ENCODE measurements at places on chromosomes 7 and 10.

DNA sequence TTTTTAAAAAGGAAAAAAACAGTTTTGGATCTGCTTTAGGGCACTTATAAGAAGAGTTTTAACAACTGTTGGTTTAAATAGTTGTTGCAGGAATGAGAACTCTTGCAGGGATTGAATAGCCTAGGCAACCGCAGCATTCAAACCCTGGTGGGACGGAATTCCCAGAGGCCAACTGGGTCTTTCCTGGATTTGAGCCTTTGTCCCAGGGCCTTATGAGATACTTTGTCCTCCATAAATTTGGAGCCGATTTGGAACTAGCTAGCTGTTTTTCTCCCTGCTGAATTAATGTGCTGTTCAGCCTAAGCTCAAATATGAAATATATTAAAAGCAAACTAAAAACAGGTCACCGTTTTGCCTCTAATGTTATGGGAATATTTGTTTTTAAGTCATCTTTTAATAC lies 109.6 kb downstream of the LRMDA start:
- DNase-seq: no peak

DNA sequence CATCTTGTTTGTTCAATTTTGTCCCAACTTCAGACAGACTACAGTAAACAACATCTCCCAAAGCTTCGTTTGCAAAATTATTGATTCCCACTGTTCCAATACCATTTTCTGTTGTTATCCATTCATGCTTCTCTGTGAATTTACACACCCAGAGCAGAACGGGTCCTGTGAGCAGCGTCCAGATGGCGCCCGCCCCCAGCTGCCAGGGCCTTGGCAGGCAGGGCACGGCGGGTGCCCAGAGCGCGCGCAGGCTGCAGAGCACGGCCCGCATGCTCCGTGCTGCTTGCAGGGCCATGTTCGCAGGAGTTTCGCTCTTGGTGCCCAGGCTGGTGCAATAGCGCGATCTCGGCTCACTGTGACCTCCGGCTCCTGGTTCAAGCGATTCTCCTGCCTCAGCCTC lies 32.5 kb upstream of the SEPTIN7 start:
- no peak for DNase-seq

DNA sequence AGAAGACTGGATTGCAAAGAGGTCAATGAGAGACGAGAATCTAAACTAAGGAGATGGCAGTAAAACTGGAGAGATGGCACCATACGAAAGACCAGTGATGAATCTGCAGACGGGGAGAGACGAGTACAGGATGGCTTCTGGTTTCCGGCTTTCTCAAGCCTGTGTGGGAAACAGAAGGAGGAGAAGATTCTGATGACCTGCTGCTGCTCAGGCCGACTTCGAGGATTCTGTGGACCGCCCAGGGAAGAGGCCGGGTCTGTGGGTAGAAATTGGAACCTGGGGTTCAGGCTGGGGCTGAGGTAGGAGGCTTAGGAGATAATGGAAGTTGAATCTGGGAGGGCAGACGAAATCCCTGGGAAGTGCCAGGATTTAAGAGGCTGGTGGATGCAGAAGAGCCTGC lies 48.6 kb downstream of the PARP12 start:
- no peak for DNase-seq

- no peak for DNase-seq
Observed at GRCh38 chr7:148115308-148115707, 475.3 kb upstream of the C7orf33 start.

DNA sequence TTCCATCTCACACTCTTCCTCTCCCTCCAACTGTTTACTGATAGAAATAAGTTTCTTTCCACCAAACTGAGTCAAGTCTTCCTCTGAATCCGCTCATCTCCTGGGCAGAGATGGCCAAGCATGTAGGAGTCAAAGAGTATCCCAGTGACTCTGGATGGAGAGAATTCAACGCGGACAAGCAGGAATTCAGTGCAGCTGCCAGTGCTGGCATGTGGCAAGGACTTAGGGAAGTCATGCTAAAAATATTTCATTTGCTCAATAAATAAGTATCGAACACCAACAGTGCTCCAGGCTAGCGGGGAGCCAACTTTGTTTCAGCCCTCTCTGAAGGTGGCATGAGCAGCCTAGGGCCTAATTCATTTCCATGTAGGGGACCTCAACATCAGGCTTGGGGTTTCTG lies 351.6 kb upstream of the ZMIZ1 start:
- no peak for DNase-seq

DNA sequence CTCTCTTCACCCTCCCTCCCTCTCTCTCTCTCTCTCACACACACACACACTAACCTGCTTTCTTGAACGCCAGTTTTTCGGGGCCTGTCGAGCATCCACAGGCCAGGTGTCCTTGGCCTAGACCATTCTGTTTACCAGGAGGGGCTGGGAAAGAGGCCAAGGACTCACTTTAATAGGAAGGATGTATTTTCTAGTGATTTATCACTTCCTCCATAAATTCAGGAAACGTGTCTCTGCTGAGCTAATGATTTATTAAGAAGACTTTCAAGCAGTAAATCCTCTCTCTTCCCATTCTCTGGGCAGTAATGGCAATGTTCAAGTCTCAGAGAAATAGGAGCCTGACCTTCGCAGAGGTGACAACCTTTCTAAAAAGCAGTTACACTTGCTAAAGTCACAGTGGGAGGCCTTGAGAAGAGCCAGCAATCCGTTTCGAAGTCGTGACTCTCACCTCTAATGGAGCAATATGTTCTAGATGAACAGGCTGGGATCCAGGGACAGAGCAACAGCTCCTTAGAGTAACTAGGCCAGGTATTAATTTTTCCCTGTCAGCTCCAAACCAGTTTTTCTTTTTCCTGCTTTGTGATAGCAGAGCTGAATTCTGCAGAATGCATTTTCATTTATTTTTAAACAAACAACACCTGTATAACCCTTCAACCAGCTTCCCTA lies 1357.5 kb upstream of the SORCS1 start:
- no peak for DNase-seq

DNA sequence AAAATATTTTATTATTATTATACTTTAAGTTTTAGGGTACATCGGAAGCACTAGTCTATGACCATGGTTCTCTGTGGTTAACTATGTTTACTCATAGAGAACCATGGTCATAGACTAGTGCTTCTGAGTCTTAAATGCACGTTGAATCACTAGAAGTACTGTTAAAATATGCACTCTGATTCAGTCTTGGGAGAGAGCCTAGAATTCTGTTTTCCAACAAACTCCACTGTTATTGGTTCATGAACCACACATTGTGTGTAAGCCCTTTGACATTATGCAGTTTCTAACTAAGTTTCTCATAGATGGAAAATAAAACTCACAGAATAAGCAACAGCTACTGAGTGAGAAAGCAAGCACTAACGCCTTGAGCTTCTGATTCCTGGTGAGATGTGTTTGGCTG lies 1120.6 kb downstream of the SORCS1 start:
- no peak for DNase-seq

DNA sequence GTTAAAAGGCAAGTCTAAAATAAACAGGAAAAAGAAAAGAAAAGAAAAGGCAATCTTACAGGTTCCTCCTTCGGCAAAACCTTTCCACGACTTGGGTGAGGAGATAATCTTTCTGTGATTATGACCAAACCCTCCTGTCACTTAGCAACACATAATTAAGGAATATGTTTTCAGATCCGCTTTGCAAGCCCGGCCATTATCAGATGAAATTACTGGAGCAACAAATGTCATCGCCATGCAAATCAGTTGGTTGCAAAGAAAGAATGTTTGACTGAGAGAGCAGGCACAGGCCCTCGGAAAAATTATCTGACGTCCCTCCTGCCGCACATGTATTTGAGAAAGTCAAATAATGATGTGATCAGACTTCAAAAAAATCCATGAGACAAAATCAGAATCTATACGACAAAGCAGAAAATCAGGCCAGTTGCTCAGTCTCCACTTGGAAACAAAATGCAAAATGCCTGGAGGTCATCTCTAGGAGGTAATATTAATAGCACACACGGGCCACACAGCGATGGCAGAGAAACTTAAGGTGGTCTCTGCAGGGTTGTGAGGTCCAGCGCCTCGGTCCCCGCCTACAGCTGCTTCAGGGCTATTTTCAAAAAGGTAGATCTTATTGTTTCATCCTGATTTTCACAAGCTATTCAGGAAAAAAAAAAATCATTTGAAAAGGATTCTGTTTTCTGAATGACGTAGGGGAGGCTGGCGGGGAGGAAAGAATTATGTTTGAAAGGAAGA lies 82.7 kb downstream of the ZRANB1 start:
- no peak for DNase-seq

GRCh38 chr7:29095631-29096445 lies 50.5 kb downstream of the CPVL start:
- DNase-seq: no peak

GRCh38 chr7:68155676-68156075 lies 1159.0 kb downstream of the TYW1 start:
- DNase-seq: no peak

DNA sequence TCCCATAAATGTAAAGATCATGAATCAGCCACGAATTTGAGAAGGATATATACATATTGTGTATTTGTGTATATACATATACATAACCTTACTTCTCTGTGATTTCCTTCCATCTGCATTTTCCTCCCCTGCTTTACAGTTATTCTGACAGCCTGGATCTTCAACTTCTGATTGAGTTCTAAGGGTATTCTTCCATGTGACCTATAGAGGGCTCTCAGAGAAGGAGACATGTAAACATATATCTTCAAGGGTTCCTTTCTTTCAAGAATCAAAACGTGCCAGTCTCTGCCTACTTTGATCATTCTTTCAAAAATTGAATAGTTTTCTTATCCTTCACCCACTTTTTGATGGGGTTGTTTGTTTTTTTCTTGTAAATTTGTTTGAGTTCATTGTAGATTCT lies 453.7 kb upstream of the POT1 start:
- no peak for DNase-seq

DNA sequence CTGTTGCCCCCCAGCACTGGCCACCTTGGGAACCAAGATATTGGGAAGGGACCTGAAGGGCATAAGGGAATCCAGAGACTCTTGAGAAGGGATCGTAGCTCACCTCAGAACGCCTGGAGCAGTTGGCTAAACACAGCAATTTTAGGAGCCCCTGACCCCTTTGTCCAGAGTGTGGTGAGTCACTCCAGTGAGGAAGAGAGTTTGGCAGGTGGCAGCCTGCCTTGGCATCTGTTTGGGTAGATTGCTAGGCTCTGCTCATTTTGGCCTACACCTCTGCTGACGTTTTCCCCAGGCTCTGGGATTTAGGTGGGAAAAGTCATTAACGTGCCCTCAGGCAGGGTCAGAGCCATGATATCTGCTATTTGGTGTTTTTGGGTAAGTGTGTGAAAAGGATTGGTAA lies 100.6 kb downstream of the GRB10 start:
- peak; percentile 81 for DNase-seq

GRCh38 chr7:24595671-24596418 lies 22.6 kb downstream of the PALS2 start:
- DNase-seq: no peak

- DNase-seq: no peak
Observed at GRCh38 chr10:31041011-31041410, 9.3 kb upstream of the ZNF438 start.

DNA sequence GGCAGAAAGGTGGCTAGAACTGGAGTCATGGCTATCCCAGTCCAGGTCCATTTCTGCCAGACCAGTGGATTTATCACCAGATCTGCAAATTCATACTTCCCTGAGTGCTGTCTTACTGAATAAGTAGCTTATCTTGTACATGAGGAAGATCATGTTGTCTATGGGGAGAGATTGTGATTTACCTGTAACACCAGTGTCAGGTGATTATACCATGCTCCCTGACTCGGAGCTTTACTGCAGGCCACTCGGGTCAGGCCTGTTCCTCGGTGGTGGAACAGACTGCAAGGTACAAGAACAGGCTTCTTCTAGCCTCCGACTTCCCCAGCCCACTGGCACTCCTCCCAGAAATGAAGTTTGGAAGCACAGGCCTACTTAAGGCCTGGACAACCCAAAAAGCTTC lies 42.6 kb upstream of the DLG5 start:
- no peak for DNase-seq

- DNase-seq: no peak
Observed at GRCh38 chr7:37312608-37313007, 136.1 kb downstream of the ELMO1 start.

DNA sequence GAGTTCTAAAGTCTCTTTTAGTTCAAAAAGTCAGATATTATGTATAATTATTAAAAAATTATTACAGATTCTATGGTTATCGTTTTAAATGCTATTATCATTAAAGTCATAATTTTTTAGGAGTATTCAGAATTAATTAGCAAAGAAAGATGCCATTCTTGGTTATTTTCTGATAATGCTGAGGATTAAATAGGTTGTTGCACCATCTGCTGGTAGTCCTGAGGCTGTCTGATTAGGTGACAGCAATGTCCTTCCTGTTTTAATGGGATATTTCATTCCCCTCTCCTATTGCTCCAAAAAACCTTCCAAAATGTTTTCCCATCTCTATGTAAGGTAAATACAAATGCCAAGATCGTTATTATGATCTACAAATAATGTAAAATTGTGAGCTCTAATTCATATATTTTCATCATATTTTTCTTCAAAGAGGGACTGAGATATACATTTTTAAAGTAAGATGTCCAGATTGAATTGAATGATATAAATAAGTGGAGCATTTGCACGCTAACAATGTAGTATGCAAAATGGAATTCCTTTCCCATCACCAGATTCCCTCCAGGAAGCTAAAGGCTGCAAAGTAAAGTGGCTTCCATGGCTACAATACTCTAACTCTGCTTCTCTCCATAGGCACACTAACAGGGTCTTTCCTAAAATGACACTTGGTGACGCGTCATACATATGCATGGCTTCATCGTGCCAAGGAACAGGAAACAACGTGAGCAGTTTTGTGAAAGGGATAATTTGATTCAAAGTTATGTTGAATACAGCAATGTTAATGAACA lies 58.8 kb upstream of the AKR1E2 start:
- no peak for DNase-seq

GRCh38 chr7:106655703-106656498 lies 5.1 kb downstream of the CCDC71L start:
- DNase-seq: no peak

- no peak for DNase-seq
Observed at GRCh38 chr7:35720849-35721248, 25.9 kb upstream of the HERPUD2 start.

DNA sequence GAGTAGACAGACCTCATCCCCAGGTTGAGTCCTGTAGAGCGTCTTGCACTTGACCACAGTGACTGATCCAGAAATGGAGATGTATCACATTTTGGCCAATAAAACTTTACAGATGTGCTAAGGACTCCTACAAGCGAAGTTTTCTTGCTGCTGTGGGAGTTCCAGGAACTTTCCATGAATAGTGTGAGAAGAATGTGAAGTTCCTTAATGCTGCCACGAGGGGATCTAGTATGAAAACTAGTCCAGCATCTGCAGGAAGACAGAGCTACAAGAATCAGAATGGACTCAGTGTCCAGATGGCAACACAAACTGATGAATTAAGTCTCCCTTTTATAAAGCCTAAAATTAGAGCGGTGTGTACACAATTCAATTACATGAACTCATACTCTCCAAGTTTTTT lies 14.8 kb upstream of the LSM8 start:
- DNase-seq: no peak

- no peak for DNase-seq
Observed at GRCh38 chr10:11255796-11256444, 238.2 kb downstream of the CELF2 start.

All from left lobe of liver (tissue), 2 donors.